ENCODE measurements at places on chromosomes 12 and 14. TPM values are rescaled to one million over a fixed set of nuclear protein-coding genes. Genes with fewer than 3 reads are reported as not detected.

The TGFB3 gene
- total RNA-seq = 2.1 TPM

The DTX3 gene
- 4.4 TPM for total RNA-seq

The TTC5 gene
- 14.4 TPM for total RNA-seq

DNA sequence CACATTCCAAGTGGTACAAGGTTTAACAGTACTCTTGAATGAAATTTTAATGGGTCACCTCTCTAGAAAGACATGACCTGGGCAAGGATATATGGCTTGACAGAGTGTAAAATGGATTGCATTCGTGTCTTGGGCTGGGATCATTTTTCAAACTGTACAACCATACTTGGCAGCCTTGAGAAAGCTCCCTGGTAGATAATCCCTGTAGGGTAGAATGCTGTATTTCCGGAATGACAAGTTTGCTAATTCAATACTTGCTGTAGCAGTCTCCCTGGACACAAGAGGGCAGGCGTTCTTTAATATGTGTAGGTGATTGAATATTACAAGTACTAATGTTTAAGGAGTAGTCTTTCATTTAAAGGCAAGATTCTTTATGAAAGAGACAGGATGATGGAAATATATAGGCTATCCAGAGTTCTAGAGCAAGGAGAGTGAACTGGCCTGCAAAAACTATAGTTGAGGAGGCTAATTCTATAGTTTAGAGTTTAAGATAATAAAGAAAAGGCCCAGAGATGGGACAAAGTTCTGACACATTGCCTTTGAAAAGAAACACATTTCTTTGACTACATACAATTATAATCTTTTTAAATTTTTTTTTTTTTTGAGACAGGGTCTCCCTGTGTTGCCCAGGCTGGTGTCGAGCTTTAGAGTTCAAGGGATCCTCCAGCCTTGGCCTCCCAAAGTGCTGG lies 53.4 kb downstream of the PLBD1 start:
- peak; percentile 21 for DNase-seq

DNA sequence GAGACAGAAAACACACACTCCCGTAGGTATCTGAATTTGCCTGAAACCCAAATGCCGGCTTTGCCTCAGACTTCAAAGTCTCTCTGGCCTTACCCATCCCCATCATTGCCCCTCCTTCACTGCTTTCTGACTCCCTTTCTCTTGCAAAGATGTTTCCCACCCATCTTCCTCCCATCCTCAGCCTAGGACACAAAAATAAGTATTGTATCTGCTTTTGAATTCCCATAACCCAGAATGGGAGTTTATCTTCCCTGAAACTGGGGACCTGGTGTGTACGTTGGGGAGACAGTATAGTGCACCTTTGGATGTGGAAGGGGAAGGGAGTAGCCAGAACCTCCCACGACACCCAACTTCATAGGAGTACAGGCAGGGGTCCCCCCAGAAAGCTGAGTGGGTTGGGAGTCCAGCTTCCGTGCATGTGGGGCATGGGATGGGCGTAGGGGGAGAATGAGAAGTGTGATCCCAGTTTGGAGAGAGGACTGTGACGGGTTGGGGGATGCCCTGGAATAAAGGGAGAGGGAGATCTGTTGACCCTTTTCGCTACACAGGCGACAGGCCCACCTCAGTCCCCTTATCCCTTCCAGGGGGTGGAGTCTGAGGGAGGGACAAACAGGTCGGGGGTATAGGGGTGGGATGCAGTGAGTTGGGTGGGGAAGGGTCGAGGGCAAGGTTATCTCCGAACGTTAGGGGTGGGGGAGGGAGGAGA lies 488 bp upstream of the KIF5A start:
- no peak for DNase-seq

GRCh38 chr12:97456571-97457188 lies 5.9 kb upstream of the RMST start:
- DNase-seq = no peak

- DNase-seq = no peak
Measured at GRCh38 chr12:100401660-100402059, 44.8 kb downstream of the SLC17A8 start.

DNA sequence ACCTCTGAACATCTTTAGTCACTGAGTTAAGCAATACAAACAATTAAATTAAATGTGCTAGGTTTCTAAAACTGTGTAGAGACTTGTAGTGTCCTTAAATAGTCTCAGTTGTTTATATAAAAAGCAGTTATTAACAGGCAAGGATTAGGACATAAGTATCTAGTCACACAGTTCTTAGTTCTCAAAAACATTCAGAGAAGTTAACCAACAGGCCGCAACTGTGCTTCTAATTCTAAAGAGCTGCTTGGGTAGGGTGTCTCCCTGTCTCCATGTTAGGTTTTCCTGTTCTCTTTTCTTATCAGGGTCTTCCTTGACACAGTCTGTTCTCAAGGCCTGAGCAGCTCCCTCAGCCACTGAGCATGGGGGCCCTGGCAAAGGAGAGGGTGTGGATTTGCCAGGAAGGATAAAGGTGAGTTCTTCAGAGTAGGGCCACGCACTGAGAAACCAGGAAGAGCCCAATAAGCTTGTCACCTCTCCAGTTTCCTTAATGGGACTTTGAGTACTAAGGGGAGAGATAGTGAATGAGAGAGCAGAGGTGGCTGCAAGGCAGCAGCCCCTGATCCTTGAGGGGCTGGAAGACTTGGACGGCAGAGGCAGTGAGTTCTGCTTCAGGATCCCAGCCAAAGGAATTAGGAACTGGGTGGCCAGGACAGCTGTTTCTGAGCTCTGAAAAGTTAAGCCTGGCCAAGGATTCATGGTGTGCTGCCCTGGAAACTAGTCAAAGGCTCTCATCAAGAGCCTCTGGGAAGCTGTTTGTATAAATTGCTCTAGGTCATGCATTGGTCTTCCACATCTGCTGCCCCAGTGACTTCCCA lies 177.3 kb downstream of the MYRFL start:
- DNase-seq = no peak

The GLIPR1 gene
- total RNA-seq = 1.3 TPM

GRCh38 chr12:98453070-98453469 lies 62.3 kb upstream of the TMPO start:
- no peak for DNase-seq

The PTPN6 gene
- total RNA-seq = 2.4 TPM

GRCh38 chr14:85359505-85359904 lies 170.4 kb upstream of the FLRT2 start:
- peak; percentile 30 for DNase-seq

GRCh38 chr14:86574778-86575129 lies 1044.8 kb downstream of the FLRT2 start:
- DNase-seq = no peak

GRCh38 chr12:128318946-128319345 lies 52.0 kb downstream of the TMEM132C start:
- no peak for DNase-seq

GRCh38 chr12:58458102-58458501 lies 462.2 kb downstream of the LRIG3 start:
- no peak for DNase-seq

- DNase-seq = no peak
Measured at GRCh38 chr12:62749586-62749985, 185.4 kb downstream of the PPM1H start.

DNA sequence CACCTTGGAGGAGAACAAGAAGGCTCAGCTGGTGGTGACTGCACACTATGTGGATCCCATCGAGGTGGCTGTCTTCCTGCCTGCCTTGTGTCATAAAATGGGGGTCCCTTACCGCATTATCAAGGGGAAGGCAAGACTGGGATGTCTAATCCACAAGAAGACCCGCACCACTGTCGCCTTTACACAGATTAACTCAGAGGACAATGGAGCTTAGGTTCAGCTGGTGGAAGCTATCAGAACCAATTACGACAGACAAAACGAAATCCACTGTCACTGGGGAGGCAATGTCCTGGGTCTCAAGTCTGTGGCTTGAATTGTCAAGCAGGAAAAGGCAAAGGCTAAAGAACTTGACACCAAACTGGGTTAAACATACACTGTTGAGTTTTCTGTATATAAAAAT lies 12.6 kb downstream of the TRAPPC6B start:
- DNase-seq = no peak

The FAM90A1 gene
- not detected for total RNA-seq

GRCh38 chr14:75234173-75235115 lies 44.2 kb upstream of the FOS start:
- DNase-seq = peak; percentile 87

DNA sequence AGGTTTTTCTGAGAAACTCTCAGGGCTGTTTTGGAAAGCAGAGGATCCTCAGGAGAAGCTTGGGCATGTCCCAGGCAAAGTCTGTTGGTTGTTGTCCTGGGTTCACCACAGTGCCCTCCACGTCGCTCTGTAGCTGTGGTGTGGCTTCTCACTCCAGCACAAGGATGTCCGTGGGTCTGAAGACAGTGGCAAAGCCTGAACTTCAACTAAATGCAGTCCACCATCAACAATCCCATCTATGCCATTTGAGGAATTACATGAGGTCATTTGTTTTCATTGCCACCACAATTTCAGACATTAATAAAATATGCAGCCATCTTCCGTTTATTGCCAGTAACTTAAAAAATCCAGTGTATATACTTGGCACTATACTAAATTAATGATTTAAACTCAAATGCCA lies 272.1 kb downstream of the LRIG3 start:
- no peak for DNase-seq

GRCh38 chr12:5964913-5965900 lies 20.1 kb upstream of the ANO2 start:
- peak; percentile 37 for DNase-seq

The IL23A gene
- total RNA-seq = not detected

GRCh38 chr12:41932470-41932991 lies 212.1 kb downstream of the GXYLT1 start:
- DNase-seq = peak; percentile 89

- DNase-seq = no peak
Measured at GRCh38 chr12:18823461-18823860, 85.5 kb downstream of the CAPZA3 start.

DNA sequence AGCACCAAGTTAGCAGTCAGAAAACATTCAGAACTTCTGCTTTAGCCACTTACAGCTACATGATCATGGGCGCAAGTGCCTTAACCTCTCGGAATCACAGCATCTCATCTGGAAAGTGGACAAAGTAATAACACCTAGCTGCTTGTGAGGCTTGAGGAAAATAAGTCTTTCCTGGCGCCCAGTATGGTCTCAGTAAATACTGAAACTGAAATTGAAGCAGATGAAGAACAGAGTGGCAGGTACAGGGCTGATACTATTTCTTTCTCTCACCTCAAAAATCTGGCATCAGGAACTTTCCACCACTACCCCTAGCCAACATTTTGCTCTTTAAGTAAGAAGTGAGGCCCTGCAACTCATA lies 129.7 kb upstream of the FUT8 start:
- DNase-seq = no peak

The TAS2R14 gene
- 1.0 TPM for total RNA-seq

The KCNMB4 gene
- 0.39 TPM for total RNA-seq

The LRRC23 gene
- total RNA-seq = 2.0 TPM

DNA sequence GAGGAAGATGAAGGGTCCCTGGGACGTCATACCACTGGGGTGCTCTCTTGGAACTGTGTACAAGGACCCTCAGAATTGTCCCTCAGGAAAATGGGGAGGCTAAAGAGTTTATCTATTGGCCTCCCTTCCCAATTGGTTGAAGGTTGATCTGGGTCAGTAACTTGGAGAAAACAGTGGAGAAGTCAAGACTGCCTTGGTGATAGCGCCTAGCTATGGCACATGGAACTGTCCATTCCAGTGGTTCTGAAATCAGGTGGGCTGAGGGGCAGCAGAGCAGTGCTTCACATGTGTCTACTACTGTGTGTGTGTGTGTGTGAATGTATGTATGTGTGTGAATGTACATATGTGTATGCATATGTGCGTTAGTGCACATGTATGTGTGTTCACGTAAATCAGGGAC lies 316.1 kb downstream of the AACS start:
- no peak for DNase-seq

DNA sequence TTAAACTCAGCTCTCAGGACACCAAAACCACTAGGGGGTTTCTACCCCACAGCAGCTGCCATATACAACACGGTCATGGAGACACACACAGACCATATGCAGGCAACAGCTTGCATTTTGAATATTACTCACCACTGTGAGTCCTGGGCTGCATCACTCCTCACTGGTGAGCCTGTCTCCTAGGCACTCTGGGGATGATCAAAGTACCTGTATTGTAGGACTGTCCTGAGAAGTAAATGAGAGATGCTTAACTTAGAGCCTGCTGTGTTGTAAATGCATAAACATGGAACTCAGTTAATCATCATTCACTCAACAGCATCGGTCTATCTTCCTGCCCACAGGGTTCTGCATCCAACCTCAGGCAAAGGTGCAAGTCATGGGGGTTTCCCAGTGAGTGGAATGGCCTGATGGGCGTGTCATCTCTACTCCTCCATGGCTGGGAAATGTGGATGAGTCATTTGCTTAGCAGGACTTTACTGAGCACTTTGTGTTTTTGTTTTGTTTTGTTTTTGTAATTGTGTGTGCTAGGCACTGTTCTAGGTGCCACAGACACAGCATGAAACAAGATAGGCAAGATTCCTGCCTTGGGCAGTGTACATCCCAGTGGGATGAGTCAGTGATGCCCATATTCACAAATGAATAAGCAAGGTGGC lies 1141.2 kb upstream of the TMEM132C start:
- no peak for DNase-seq

The TAS2R9 gene
- total RNA-seq = not detected

The TAS2R8 gene
- not detected for total RNA-seq

Measured in dermis microvascular lymphatic vessel endothelial cell (primary cell).